ENCODE measurements at places on chromosomes 1 and 21. TPM values are rescaled to one million over a fixed set of nuclear protein-coding genes. Genes with fewer than 3 reads are reported as not detected.

Gene CORT
- 0.24 TPM for total RNA-seq

Gene SF3B4
- total RNA-seq: 142 TPM

Gene NPR1
- total RNA-seq: 3.2 TPM

Gene C1orf115
- 4.5 TPM for total RNA-seq

Gene FBLIM1
- 30.9 TPM for total RNA-seq

Gene ZFP69
- not detected for total RNA-seq

Gene S100A7
- not detected for total RNA-seq

Gene HSPB7
- 0.05 TPM for total RNA-seq

Gene ACTN2
- total RNA-seq: not detected
